Kidney (tissue), 22 donors: ENCODE measurements at places on chromosomes 1 and 21.
A peak's percentile ranks its signal among the peaks of the same experiment; 100 is the strongest.

DNA sequence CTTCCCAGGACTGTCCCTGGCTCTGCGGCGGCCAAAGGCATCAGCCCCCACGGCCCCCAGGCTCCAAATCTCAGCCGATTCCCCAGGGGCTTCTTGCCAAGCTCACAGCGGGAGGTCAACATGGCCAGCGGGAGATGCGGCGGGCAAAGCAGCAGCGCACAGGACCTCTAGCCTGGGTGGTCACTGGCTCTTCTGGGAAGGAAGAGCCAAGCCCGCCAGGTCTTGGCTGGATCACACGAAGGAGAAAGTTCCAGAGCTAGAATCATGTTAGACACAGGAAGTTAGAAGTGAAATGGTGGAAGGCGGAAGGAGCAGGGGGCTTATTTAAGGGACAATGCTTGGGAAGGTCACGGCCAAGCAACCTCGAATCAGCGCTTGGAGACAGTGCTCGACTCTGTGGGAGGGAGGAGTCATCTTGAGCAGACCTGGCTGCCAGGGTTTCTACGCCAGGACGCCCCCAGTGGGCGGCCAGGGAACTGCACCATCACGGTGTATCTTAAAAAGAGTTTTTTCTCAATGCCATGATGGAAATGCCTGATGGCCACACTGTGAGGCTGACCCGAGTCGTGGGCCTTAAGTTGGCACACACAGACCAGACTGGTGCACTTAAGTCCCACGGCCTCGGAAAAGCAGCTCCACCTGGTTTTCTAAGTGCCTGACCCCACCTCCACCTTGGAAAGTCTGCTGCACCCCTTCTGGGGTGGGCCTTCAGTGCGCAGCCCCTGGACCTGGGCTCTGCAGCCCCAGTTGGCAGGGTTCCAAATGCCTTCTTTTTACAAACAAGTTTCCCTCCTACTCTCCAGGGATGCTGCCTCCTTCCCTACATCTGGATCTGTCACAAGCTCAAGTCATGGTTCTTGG, 29.3 kb downstream of the SLC66A1 start:
- H3K4me1 ChIP-seq: peaks cover 3% of the 10 kb centered on the region
- DNase-seq: peak; percentile 82
- H3K36me3 ChIP-seq: peaks cover 7% of the 10 kb centered on the region

DNA sequence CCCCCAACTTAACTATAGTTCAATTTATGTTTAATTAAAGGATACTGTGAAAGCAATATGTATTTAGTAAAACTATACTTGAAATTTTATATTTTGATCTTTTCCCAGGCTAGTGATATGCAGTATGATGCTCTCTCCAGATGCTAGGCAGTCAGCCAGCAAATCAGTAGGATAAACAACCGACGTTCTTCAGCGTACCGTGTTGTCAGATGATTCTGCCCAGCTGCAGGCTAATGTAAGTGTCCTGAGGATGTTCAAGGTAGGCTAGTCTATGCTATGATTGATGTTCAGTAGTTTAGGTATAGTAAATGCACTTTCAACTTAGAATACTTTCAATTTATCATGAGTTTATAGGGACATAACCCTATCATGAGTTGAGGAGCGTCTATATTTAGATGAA, 762.6 kb downstream of the MRPL39 start:
- no peak overlapping the region for H3K27ac ChIP-seq
- H3K36me3 ChIP-seq: no peaks in the 10 kb centered on the region
- H3K27me3 ChIP-seq: no peaks in the 10 kb centered on the region
- no peak for DNase-seq
- no peak overlapping the region for H3K4me3 ChIP-seq

DNA sequence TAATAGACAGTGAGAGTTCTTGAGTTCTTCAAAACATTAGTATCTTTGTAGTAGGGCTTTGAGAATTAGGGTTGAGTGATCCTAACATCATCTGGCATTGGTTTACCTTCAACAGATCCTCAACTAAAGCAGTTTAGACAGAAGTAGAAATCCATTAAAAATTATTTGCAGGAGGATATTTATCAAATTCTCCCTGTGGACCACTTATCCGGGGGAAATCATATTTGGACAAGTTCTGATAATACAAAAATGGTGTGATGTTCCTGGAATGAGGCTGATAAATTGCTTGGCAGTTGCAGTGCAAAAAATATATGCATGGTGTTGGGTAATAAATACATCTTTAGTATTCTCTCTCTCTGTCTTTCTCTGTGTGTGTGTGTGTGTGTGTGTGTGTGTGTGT, 115.1 kb upstream of the CHODL start:
- no peak overlapping the region for H3K4me3 ChIP-seq
- DNase-seq: no peak
- H3K27me3 ChIP-seq: no peaks in the 10 kb centered on the region
- no peak overlapping the region for H3K27ac ChIP-seq
- H3K4me1 ChIP-seq: no peaks in the 10 kb centered on the region
- no peaks in the 10 kb centered on the region for H3K36me3 ChIP-seq

- H3K27me3 ChIP-seq: no peaks in the 10 kb centered on the region
- no peak for DNase-seq
- no peak overlapping the region for H3K4me3 ChIP-seq
- no peaks in the 10 kb centered on the region for H3K4me1 ChIP-seq
Observed at GRCh38 chr1:158099185-158099584, 81.5 kb upstream of the CD1D start.

DNA sequence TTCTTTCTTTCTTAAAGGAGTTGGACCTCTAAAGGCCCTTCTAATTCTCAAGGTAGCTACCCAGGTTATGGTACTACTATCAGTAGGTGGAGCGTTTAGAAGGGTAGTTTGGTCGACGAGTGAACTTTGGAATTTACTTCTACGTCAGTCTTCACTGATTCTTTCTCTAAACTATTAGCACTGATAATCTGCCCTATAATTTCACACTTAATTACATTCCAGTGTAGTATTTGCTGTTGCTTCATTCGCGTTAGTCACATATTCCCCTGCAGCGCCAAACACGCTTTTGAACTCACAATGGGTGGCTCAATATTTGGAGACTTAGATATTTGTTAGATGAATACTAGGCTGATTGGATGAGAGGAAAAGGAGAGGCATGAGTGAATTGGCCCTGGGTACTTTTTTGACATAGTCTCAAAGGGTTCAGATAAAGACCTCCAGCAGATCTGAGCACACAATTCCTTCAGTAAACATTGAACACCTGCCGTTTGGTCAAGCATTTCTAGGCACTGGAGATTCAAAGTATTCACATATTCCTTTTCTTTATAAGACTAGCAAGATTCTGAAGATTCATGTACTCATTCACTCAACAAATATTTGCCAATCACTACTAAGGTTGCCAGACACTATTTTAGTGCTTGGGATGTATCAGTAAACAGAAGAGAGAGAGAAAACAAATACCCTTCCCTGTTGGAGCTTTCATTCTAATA, 929 bp upstream of the FOXJ3 start:
- no peaks in the 10 kb centered on the region for H3K36me3 ChIP-seq
- H3K27me3 ChIP-seq: no peaks in the 10 kb centered on the region
- peak overlapping the region; percentile 95 for H3K27ac ChIP-seq
- DNase-seq: peak; percentile 22
- peak overlapping the region; percentile 84 for H3K4me3 ChIP-seq

DNA sequence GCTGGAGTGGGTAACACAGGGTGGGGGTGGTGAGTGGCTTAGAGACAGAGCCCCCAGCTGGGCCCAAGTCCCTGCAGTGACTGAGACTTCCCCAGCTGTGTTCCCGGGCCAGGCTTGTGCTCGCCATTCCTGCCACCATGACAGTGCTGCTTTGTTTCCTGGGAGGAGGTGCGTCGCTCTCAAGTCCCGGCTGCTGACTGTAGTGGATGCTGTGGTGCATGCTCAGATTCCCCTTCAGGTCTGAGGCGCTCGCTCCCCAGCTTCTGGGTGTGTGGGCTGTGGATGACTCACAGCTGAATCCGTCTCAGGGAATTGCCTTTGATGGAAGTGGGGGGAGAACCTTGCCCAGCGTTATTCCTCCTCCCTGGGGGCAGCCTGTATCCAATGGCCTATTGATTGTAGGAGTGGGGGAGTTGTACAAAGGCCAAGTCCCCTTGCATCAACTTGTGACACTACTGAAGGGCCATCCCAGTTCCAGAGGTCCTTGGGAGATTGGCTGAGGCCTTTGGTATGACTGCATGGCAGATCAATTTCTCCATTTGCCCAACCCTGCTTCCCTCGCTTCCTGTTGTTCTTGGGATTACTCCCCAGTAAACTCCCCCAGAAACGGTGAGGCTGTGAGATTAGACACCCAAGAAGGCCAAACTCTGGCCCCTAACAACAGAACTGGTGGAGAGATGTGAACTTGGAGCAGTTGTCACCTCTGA, 17.8 kb upstream of the POU3F1 start:
- DNase-seq: no peak
- H3K36me3 ChIP-seq: no peaks in the 10 kb centered on the region
- H3K4me3 ChIP-seq: no peak overlapping the region
- H3K27ac ChIP-seq: no peak overlapping the region

GRCh38 chr1:6984986-6985385, 199.7 kb downstream of the CAMTA1 start:
- no peaks in the 10 kb centered on the region for H3K36me3 ChIP-seq
- no peak overlapping the region for H3K27ac ChIP-seq
- no peak overlapping the region for H3K4me3 ChIP-seq

DNA sequence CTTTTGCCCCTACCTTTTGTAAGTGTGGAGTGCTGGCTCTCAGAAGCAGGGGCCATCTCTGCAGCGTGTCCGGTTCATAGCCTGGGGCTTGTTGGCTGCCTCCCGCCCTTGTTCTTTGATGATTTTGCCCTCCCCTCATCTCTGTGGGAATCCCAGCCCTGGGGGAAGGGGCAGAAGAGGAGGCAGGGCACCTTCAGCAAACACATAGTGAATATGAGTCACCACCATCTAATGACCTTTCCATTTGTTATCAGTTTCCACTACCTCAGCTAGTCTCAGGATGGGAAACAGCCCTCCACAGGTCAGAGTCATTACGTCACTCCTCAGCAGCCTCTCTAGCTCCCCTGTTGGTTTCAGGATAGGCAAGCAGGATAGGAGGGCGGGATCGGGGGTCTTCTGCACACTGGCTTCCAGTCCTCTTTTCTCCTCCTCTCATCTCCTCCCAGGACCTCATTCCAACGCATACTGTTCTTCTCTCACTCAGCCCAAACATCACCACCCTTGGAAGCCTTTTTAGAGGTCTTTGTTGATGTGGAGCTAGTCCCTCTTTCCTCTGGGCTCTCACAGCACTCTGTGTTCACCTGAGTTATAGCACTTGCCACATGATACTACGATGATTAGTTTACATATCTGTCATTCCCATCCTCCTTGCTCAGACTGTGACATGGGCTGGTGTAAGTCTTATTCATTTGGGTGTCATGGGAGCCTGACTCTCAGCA, 15.8 kb downstream of the GADD45A start:
- no peaks in the 10 kb centered on the region for H3K27me3 ChIP-seq
- H3K36me3 ChIP-seq: peaks cover 7% of the 10 kb centered on the region
- no peak overlapping the region for H3K4me3 ChIP-seq
- H3K4me1 ChIP-seq: no peaks in the 10 kb centered on the region
- no peak for DNase-seq

DNA sequence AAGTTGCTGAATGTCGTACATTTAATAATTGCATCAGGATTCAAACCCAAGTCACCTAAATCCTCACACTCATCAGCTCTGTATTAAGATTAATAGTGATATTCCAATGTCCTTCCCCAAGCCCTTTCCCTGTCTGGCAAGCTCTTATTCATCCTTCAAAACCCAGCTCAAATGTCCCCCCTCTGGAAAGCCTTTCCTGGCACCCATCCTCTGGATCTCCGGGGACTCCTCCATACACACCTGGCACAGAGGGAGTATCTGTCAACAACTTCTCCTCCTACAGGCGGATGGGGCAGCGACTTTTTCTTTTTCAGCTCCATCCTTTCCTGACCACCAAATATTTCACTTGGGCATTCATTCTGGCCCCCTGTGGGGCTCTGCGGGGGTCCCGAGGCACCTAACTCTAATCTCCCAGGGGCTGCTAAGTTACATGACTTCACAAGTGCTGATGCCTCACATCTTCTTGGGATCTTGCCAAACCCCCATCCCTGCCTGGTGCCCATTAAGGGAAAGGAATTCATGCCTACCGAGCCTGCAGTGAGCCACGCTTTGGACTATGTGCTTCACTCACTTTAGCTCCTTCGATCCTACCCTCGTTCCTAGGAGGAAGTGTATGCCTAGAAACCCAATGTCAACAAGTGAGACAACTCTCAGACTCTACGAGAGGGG, 15.2 kb downstream of the TINAGL1 start:
- no peak overlapping the region for H3K4me3 ChIP-seq
- no peaks in the 10 kb centered on the region for H3K27me3 ChIP-seq
- peaks cover 10% of the 10 kb centered on the region for H3K4me1 ChIP-seq
- no peaks in the 10 kb centered on the region for H3K36me3 ChIP-seq
- H3K27ac ChIP-seq: no peak overlapping the region

- H3K27ac ChIP-seq: no peak overlapping the region
- no peak for DNase-seq
- H3K36me3 ChIP-seq: no peaks in the 10 kb centered on the region
- no peak overlapping the region for H3K4me3 ChIP-seq
Observed at GRCh38 chr1:17460219-17460618, 20.7 kb upstream of the RCC2 start.

- no peaks in the 10 kb centered on the region for H3K36me3 ChIP-seq
- DNase-seq: peak; percentile 43
- no peak overlapping the region for H3K4me3 ChIP-seq
Observed at GRCh38 chr21:15406791-15407190, 323.0 kb upstream of the USP25 start.

DNA sequence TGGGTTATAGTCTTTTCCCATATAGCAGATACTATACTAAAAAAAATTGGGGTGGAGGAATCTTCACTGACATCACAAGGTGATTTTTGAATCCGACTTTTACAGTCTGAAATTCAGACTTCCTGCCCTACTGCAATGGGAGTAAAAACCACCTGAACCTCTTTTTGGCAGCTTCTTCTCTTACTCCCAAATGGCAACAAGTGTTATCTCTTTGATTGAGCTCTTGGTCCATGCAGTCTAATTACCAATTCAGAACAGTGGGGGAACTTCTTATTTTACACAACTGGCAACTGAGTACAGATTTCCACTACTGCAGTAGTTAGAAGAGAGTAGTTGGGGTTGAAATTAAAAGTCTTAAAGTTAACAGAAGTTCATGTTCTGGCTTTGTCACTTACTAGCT, 62.3 kb downstream of the MACF1 start:
- no peaks in the 10 kb centered on the region for H3K27me3 ChIP-seq
- peaks cover 2% of the 10 kb centered on the region for H3K4me1 ChIP-seq
- DNase-seq: no peak
- no peak overlapping the region for H3K27ac ChIP-seq

- no peak overlapping the region for H3K27ac ChIP-seq
- H3K4me3 ChIP-seq: no peak overlapping the region
- H3K4me1 ChIP-seq: no peaks in the 10 kb centered on the region
- no peak for DNase-seq
- no peaks in the 10 kb centered on the region for H3K36me3 ChIP-seq
Observed at GRCh38 chr1:15254559-15254958, 7.5 kb downstream of the FHAD1 start.

DNA sequence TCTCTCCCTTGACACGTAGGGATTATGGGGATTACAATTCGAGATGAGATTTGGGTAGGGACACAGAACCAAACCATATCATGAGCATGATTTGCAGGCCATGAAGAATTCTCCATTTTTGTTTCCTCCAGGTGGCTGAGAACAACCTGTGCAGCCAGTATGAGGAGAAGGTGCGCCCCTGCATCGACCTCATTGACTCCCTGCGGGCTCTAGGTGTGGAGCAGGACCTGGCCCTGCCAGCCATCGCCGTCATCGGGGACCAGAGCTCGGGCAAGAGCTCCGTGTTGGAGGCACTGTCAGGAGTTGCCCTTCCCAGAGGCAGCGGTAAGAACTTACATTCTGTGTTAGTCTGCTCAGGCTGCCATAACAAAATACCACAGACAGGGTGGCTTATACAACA, 9.7 kb downstream of the MX1 start:
- no peaks in the 10 kb centered on the region for H3K36me3 ChIP-seq
- no peak overlapping the region for H3K4me3 ChIP-seq
